ENCODE measurements at places on chromosomes 13 and 19.

- DNase-seq: peak; percentile 5
These were observed 357.1 kb downstream of the DCT start for GRCh38 chr13:94122300-94122915.

GRCh38 chr19:41366089-41366488 lies 2.1 kb upstream of the B9D2 start:
- DNase-seq: peak; percentile 54

GRCh38 chr13:85093808-85094207 lies 705.4 kb downstream of the SLITRK6 start:
- DNase-seq: no peak

DNA sequence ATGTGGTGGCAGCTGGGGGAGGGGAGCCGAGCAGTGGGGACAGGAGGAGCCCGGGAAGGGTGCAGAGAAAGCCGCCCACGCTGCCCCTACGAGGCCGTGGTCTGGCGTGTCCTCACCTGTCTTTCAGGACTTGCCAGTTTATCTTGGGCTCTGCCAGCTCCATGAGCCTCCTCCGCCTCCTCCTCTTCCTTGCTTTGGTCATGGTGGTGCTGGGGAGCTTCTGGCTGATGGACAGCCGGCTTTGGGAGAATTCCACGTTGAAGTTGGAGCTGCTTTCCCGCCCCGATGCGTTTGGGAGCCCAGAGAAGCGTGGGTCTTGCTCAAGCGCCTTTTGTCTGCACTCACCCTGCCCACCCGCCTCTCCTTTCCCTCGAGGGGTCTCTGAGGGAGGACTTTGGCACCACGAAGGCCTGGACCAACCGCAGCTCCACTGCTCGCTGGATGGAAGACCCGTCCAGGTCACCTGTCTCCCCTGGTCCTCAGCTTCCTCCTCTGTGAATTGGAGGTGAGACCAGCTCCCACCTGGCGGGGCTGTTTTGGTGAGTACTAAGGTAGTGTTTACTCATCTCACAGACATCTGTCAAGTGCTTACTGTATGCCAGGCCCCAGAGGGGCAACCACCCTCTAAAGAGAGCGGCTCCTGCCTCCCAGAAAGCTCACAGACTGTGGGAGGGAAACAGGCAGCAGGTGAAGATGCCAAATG lies 29.7 kb upstream of the MIER2 start:
- no peak for DNase-seq

DNA sequence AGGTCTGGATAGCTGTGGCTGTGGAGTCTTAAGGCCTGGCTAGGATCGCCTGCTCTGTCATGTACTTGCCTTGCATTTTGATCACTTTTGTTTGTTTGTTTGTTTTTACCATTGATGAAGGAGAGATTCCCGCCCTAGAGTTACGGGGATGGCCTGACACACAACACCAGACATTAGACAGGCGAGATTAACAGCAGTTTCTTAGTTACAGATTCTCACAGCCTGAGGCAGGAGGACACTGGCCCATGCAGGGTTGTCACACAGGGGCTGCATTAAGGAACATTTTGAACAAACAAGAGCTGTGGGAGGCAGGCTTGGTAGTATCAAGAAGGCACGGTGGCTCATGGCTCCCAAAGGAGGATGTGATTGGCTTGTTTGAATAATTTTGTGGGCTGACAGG lies 291.8 kb downstream of the HS6ST3 start:
- DNase-seq: no peak

GRCh38 chr19:5738423-5738822 lies 18.0 kb downstream of the CATSPERD start:
- no peak for DNase-seq

- peak; percentile 84 for DNase-seq
These were observed 459 bp downstream of the MIDN start for GRCh38 chr19:1248786-1249297.

DNA sequence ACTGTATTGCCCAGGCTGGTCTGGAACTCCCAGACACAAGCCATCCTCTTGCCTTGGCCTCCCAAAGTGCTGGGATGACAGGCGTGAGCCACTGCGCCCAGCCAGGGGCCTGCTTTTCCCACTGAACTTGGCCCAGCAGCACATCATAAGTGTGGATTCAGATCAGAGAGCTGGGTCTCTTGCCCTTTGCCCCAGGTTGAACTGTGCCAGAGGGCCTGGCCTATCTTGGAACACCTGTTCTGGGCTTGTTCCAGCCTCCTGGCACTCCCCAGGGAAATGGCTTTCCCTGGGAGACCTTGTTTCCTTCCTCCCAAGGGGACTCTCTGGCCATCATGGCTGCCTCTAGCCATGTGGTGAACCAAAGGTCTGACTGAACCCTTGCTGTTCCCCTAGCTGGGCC lies 3.4 kb downstream of the CC2D1A start:
- no peak for DNase-seq

- DNase-seq: no peak
These were observed 36.6 kb downstream of the FOXO1 start for GRCh38 chr13:40629678-40630384.

GRCh38 chr13:112066624-112067004 lies 335 bp upstream of the SOX1 start:
- DNase-seq: peak; percentile 92

DNA sequence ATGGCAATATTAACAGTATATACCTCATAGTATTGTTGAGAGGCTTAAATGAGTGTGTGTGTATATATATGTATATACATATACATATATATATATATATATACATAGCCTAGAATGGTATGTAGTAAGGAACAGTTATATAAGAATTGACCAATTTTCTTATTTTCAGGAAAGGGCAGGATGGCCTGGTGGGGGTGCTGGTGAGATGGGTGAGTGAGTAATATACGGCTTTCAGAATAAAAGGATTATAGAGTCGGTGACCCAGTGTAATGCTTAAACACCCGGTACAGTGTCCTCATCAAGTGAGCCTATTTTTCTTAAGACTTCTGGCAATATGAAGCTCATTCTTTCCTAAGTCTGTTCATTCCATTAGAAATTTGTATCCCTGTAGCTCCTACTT lies 11.7 kb upstream of the FAM216B start:
- no peak for DNase-seq

GRCh38 chr19:2579678-2580280 lies 103.9 kb downstream of the GADD45B start:
- no peak for DNase-seq

- DNase-seq: peak; percentile 74
These were observed 21.8 kb downstream of the MRPS12 start for GRCh38 chr19:38952395-38953165.

- no peak for DNase-seq
These were observed 9.1 kb downstream of the CDADC1 start for GRCh38 chr13:49256841-49257240.

- DNase-seq: peak; percentile 72
These were observed 40.0 kb downstream of the ESD start for GRCh38 chr13:46756977-46757376.

DNA sequence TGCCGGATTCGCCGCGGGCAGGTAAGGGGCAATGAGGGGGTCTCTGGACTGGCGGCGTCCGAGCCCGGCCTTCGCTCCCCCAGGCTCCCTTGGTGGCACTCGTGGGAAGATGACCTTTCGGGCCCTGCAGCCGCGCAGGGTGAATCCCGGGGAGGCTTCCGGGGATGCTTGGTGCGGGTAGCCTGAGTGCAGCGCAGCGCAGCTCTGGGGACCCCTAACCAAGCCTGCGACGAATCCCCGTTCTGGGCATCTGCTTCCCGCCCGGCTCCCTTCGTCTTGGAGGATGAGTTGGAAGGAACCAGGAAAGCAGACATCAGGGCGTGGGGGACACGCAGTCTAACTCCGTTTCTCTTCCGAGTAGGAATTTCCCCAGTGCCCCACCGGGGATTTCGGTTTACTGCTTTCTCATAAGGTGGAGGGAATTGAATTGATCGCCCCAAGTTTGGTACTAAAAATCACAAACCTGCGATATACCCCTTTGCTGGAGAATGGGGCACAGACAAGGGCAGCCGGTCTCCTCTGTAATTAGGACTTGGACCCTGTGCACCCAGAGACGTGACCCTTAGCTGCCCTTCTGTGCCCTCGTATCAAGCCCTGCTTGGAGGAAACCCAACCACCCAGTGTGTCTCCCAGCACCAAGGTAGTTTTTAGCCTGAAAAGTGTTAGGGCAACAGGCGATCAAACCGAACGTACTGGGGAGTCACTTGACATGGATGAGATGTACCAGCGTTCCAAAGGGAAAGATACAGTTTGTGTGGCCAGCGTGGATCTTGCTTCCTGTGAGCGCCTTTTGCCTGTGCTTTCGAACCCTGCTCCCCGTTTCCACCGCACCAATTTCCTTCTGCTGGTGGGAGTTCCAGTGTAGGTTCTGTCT lies 1.0 kb downstream of the GPC5 start:
- peak; percentile 36 for DNase-seq

DNA sequence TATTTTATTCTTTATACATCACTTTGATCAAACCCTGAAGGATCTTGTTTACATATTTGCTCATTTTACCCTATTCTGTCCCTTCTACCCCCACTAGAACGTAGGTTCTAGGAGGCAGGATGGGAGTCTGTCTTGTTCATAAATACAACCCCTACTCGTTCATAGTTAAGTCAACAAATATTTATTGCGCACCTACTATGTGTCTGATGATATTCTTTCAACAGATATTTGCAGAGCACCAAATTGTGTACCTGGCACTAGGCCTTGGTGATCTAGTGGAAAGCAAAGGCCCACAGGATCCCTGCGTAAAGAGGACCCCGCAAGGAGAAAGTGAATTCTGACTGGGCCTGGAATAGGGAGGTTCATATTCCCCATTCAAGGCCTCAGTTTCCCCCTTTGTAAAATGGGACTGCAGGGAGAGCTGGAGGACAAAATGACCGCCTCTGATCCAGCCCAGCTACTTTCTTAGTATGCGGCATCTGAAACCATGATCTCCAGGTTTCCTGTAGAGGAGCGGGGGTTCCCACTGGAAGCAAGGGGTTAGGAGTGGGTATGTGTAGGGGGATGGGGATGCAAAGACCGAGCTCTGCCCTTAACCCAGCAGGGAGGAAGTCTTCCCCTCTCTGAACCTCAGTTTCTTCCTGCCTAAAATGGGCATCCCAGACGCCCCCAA lies 534 bp upstream of the GEMIN7 start:
- no peak for DNase-seq

Data from common myeloid progenitor, CD34-positive (primary cell).